NCI-H1092 treated with DMSO at 0.1 percent for 48 hours (cell line): ENCODE measurements at places on chromosomes 13 and 19.

- DNase-seq, result peak; percentile 75
Observed at GRCh38 chr13:53783471-53783870, 754.9 kb downstream of the OLFM4 start.

GRCh38 chr13:105282406-105283285 lies 1252.8 kb downstream of the EFNB2 start:
- DNase-seq, result no peak

DNA sequence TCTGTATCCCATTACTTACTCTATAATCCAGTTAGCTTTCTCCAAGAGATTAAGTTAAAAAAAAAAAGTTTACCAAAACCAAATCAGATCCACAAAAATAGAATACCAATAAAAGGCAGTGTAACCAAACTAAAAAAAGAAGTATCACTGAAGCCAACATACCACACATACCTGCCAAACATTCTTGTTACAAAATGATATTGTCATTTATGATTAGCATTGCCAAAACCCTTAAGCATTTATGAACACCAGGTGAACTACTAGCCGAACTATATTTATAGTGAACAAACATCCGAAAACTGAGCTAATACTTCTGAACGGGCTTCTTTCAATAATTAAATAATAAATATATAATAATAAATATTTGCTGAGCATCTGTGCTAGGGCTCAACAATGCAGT lies 59.1 kb upstream of the EEF1AKMT1 start:
- DNase-seq, result no peak

GRCh38 chr13:35789335-35790165 lies 313.1 kb upstream of the MAB21L1 start:
- peak; percentile 5 for DNase-seq

DNA sequence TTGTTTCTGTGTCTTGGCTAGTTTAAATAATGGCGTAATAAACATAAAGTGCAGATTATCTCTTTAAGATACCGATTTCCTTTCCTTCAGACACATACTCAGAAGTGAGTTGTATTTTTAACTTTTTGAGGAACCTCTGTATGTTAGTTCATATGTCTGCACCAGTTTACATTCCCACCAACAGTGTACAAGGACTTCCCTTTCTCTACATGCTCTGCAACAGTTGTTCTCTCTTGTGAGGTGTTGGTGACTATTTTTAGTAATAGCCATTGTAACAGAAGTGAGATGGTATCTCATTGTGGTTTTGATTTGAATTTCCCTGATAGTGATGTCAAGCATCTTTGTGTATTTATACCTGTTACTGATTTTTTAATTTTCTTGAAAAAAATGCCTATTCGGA lies 418.6 kb downstream of the UQCRFS1 start:
- DNase-seq, result no peak

DNA sequence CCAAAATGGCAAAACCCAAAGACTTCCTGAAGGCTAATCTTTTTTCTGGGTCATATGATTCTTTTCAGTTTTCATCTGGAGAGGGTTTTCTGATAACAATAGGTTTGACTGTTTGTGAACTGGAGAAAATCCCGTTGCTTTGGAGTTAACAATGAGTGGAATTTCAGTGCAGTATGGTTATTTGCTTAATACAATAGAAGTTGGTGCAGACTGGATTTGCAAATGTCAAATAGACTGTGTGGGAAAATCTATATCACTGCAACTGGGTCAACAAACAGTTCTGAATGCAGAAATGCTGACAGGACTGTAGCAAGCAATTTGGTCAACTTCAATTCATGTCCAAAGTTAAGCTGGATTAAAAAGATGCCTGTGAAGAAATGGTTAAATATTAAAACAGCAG lies 267.5 kb upstream of the ARGLU1 start:
- DNase-seq, result no peak

DNA sequence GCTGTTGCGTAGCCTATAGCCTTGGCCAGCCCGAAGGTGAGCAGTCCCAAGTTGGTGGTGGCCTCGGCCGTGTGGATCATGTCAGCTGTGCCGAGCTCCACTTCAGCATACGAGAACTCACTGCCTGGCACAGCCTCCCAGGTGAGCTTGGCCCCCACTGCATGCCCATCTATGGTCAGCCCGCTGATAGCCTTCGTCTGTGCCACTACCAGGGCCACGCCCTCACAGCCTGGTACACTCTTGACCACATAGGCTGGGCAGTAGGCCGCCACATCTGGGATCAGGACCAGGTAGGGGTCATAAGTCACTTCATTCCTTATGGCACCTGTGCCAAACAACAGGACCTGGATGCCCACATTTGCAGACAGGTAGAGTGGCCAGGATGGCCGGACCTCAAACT lies 7.4 kb downstream of the FCGBP start:
- no peak for DNase-seq

- DNase-seq, result no peak
Observed at GRCh38 chr13:37274569-37275497, 169.4 kb upstream of the CSNK1A1L start.

- DNase-seq, result no peak
Observed at GRCh38 chr19:3138268-3138667, 2.4 kb downstream of the GNA15 start.

- DNase-seq, result no peak
Observed at GRCh38 chr13:35723821-35724220, 247.3 kb upstream of the MAB21L1 start.

- DNase-seq, result no peak
Observed at GRCh38 chr13:51331354-51331861, 8.1 kb upstream of the SERPINE3 start.

GRCh38 chr13:20984879-20985278 lies 76.5 kb downstream of the LATS2 start:
- no peak for DNase-seq

DNA sequence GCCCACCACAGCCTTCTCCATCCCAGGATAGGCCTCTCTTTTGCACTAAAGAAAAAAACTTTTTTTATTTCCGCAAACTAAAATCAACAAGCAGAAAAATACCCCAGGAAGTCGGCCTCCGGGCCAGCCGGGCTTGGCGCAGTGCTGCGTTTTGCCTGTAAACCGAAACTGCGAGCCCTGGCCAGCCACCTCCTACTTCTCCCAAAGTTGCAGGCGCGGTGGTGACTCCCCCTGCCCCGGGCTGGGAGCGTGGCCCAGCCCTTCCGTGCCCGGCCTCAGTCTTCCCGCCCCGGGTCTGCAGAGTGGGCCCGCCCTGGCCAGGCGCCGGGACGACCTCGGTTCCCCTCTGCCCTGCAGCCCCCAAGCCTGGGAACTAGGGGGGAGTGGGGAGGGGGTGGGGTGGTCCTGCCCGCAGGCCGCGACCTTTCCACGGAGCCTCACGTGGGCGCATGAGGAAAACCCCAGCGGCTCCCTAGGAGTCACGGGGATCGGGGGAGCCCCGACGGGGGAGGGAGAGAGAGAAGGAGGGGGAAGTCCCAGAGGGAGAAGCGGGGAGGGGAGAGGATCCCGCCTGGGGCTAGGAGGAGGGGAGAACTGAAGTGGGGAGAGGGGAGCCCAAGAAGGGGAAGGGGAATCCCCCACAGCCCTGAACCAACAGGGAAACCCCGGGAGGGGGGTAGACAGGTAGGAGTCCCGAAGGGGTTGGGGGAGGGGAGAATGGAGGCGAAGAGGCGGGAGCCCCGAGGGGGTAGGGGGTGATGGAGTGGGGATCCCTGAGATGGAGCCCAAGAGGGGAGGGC lies 3.0 kb downstream of the GADD45B start:
- DNase-seq, result no peak

- no peak for DNase-seq
Observed at GRCh38 chr13:100842136-100842535, 167.5 kb upstream of the TMTC4 start.

DNA sequence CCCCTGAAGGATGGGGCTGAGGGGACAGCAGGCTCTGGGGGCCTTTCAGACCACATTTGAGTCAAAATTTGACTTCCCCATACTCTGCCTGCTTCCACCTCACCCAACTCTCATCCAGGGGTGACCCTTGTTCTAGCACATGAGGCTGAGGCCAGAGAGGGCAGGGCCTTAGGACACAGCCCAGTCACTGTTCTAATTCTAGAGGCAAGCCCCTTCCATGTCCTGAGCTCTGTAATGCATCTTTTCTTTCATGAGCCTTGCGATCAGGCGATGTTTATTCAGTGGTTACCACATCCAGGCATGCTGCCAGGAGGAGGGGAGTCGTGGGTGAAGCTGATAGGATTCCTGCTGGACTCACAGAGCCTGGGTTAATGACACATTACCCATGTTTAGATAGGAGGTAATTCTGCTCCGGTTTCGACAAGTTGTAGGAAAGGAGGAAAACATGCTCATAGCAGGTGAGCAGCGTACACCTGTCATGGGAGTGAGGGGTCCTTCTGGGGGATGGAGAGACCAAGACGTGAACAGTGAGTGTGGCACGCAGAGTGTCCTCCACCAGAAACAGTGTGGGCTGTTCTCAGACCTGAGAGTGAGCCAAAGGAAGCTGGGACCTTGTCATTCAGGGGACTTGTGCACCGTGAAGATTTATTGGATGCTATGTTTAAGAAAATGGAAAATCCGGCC lies 9.3 kb downstream of the RPS9 start:
- DNase-seq, result peak; percentile 81

GRCh38 chr13:111573801-111574200 lies 253.4 kb downstream of the TEX29 start:
- peak; percentile 54 for DNase-seq

GRCh38 chr13:48233046-48233888 lies at the start of gene ITM2B:
TSS of gene ITM2B (plus strand) at chr13:48233206. CDS start at chr13:48233361, 155 bp downstream.
- peak; percentile 50 for DNase-seq

DNA sequence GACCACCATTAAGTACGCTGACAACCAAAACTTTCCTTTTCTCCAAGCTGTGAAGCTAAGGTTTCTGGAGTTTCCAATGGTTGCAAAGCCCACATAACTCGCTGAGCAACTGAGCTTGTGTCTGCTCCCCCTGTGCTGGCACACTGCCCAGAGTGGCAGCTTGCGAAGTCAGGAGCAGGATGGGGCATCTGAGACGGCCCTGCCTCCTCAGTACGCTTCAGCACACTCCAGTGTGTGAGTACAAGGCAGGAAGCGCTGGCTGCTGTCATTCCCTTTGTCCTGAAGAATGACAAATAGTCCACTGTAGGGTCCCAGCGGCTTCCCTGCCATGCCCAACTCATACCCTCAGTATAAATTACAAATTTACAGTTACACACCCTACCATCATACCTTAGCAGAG lies 51.5 kb downstream of the SKA3 start:
- DNase-seq, result peak; percentile 65

DNA sequence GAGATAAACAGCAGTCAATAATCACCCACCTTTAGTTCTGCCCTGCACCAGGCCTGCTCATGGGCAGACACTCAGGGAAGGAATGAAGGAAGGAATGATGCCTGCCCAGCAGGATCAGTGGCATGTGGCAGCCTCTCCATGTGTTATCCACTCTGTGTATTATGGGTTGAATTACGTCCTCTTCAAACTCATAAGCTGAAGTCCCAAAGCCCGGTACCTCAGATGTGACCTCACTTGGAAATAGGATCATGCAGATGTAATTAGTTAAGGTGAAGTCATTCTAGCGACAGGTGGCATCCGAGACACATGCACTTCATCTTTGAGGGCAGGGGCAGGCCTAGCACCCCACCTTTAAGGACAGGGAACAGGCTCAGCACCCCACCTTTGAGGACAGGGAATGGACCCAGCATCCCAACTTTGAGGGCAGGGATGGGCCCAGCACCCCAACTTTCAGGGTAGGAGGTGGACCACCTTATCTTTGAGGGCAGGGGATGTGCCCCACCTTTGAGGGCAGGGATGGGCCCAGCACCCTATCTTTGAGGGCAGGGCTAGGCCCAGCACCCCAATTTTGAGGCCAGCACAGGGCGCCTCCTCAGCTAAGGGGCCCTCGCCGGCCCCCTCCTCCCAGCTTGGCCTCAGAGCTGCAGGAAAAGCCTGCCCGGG lies 127.6 kb downstream of the URI1 start:
- DNase-seq, result no peak

GRCh38 chr13:30715837-30716236 lies 19.5 kb upstream of the ALOX5AP start:
- DNase-seq, result no peak

- DNase-seq, result peak; percentile 93
Observed at GRCh38 chr13:78841358-78841963, 182.5 kb upstream of the OBI1 start.

DNA sequence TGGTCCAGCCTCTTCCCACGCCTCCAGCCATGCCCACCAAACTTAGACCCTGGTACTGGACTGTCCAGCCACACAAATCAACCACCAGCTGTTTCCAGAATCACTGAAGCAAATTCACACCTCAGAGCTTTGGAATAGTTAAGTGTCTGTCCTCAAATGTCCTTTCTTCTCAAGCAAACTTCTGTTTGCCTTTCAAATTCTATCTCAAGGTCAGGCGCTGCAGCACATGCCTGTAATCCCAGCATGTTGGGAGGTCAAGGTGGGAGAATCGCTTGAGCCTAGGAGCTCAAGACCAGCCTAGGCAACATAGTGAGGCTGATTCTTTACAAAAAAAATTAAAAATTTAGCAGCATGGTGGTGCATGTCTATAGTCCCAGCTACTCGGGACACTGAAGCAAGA lies 19.4 kb upstream of the PRODH2 start:
- no peak for DNase-seq
